ENCODE measurements at places on chromosomes 12 and 14.

GRCh38 chr12:64080319-64081007, 141.6 kb downstream of the KICS2 start:
- no peak for DNase-seq

DNA sequence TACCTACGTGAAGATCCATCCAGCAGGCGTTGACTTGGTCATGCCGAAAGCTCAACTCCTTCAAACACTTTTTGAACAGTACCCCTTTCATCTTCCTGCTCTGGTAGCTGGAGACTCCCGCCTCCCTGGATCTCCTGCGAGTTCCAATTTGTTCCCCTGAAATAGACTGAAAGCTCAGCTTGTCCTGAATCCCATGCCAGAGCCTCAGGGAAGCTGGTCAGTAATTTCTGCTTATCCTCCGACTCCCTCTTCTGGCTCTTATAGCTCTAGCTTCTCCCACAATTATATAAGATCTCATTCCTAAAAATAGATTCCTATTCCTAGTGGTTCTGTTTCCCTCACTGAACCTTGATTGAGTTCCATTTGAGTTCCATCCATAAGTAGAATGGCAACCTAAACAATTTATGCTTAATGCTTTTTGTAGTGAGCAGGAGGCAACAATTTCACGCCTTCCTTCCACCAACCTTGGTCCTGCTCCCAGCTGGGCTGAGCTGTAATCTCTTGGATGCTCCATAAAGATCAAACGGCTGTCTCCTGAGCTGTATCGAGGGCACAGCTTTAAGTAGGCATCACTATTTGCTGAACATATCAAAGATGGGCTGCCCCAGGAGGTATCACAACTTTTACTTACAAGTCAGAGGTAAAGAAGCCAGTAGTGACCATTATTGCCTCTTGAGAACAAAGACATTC, 8.0 kb upstream of the TMEM132C start:
- no peak for DNase-seq

DNA sequence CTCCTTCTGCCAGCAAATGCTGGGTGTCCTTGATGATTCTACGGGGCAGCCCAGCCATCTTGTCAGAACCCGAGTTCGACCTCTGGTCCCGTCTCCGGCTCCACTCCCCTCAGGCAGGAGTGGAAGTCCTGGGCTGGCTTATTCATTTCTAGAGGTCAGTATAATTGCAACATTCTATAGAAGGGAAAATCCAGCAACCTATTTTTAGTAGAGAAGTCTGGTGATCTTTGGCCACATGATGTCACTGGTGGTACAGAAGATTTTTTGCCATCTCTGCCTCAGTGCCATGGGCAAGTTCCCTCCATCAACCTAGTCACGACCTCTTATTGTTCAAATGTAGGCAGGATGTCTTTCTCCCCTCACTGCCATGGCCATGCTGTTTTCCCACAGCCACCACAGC, 22.4 kb downstream of the OR10G2 start:
- DNase-seq: no peak

DNA sequence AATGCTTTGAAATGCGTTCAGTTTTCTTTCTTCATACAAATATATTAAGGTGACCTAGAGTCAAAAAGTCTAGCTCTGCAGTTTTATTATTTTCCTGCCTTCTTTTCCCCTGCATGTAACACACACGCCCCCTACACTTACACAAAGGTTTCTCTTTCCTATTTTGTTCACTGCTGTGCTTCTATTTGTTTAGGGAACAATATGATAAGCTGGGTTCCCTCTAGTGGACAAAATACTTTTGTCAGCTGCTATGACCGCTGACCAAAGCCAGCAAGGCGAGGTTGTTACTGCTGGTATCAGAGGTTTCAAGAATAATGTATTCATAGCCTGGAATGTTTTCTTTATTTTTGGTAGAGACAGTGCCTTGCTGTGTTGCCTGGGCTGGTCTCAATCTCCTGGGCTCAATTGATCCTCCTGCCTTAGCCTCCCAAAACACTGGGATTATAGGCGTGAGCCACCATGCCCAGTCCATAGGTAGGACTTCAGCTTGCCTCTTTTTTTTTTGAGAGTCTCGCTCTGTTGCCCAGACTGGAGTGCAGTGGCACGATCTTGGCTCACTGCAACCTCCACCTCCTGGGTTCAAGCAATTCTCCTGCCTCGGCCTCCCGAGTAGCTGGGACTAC, 33.4 kb downstream of the FNTB start:
- DNase-seq: no peak

GRCh38 chr14:30389134-30389876, 169.7 kb upstream of the G2E3 start:
- DNase-seq: peak; percentile 26

- DNase-seq: no peak
Measured at GRCh38 chr12:15679151-15679550, 110.0 kb downstream of the EPS8 start.

- DNase-seq: no peak
Measured at GRCh38 chr14:28612414-28612813, 154.2 kb upstream of the FOXG1 start.

DNA sequence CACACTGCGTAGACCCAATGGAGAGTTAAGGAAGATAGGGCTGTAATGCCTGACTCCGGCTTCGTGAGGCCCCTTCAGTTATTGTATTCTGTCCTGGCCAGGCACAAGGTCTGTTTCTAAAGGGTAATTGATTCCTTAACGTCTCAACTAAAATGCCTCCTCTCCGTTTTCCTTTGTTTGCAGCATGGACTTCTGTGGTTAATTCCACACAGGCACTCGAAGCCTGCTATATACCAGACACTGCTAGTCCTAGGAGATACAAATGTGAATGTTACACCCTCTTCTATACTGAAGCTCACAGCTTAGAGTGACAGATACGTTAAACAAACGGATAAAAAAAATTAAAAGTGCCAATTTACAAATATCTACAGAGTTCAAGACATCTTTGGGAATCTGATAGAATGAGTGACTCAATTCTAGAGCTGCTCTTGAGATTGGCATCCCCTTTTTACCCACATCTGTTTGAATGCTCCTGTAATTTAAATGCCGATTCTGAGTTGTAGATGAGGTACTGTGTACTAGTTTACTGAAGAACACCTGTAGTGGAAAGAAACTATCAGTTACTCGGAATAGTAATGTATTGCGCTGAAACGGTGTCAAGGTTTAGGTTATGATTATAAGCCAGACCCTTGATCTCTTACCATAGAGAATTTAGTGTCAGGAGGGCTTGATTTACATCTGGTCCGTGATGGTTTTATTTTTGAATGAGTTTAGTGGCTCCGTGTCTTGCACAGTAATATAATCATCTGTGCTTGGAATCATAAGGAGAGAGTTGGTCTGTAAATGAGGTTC, 784 bp downstream of the PSMA6 start:
- DNase-seq: no peak

GRCh38 chr12:95169368-95169767, 47.9 kb downstream of the FGD6 start:
- DNase-seq: no peak
